ENCODE measurements at places on chromosomes 11 and 22.

- no peak for DNase-seq
Observed at GRCh38 chr11:101741479-101742175, 157.8 kb upstream of the TRPC6 start.

GRCh38 chr11:36306888-36307287 lies 10.8 kb downstream of the PRR5L start:
- no peak for DNase-seq

- no peak for DNase-seq
Observed at GRCh38 chr11:17446482-17446881, 30.2 kb downstream of the ABCC8 start.

DNA sequence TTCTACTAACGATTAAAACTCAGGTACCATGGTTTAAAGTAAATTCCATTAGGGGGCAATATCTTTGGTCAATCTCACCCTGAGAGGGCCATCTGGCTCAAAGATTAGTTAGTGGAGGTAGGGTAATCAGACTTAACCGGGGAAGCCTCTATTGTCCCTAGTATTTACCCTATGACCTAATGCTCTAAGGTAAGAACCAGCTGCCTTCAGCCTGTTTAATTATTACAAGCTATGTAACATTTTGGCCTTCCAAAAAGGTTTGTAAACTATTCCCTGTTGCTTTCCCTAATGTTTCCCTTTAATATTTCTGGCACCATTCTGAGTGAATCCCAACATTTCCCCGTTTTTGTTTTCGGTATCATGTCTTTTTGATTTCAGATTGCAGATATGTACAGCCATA lies 15.1 kb upstream of the GLYATL1 start:
- peak; percentile 19 for DNase-seq

DNA sequence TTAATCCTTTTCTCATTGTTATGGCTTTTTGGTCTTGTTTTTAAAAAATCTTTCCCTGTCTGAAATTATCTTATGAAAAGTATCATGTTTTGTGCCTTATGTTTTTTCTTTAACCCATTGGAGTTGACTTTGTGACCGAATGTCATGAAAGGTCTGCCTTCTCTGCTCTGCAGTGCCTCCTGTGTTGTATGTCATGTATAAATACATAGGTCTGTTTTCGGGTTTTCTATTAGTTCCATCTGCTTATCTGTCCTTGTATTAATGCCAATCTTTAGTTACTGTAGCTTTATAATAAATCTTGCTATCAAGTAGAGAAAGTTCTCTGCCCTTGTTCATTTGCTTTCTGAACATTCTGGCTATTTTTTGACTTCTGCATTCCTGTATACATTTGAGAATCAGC lies 73.0 kb downstream of the ZBTB44 start:
- DNase-seq = no peak

DNA sequence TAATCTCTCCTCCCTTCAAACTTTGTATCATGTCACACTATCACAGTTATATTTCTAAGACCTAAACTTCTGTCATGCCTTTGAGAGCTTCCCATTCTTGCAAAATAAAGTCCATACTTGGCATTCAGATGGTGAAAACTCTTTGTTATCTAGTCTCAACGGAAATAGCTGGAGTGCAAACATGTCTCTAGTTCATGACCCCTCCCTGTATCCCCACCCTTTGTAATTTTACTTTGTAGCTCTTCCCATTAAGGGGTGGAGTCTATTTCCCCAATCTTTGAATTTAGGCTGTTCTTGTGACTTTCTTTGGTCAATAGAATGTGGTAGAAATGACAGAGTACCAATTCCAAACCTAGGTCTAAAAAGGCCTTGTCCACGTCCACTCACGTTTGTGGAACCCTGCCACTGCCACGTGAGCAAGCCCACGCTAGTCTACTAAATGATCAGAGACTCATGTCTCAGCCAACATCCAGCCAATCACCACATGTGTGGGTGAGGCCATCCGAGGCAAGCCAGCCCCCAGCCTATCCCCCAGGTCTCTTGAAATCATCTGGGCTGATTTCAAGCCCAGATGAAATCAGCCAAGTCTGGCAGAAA lies 23.4 kb downstream of the SLN start:
- no peak for DNase-seq

GRCh38 chr11:128164080-128164741 lies 423.1 kb downstream of the ETS1 start:
- no peak for DNase-seq

DNA sequence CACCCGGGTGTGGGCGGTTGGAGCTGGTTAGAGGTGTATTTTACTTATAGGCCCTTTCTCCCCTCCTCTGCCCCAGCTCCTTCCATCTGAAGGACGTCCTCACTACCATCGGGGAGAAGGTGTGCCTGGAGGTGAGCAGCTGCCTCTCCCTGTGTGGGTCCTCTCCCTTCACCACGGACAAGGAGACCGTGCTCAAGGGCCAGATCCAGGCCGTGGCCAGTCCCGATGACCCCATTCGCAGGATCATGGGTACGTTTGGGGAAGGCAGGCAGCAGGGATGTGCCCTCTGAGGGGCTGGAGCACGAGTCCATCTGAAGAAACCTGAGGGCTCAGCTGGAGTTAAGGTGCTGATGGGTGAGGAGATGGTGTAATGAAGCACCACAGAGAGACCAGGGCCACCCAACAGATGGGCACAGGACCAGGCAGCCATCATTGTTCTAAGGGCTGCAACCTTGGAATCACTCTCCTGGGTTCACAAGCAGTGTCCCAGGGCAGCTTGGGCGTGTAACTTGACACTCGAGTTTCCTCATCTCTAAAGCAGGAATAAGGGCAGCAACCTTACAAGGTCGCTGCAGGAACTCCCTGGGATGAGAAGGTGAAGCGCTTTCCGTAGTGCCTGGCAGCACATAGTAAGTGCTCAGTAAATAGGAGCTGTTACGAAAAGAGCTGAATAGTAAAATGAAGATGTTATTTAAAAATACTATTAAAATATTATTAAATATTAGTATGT lies 29.4 kb downstream of the TCP11L1 start:
- no peak for DNase-seq

GRCh38 chr11:93494357-93494756 lies 48.8 kb downstream of the SMCO4 start:
- no peak for DNase-seq

DNA sequence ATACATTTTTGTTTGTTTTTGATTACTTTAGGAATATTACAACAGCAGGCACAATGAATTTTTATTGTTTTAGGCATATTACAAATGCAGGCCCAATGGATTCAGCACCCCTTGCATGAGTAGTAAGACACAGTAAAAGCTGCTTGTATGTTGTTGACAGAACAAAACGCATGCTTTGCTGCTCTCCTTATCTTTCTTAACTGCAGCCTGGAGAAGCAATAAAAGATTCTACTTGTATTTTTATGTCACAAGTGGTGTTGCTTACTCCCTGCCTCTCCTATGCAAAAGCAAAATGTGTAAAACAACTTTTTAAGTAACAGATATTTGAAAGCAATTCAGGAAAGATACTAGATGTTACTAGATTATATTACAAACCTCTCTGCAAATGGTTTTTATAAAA lies 73.9 kb downstream of the TRPC6 start:
- no peak for DNase-seq

DNA sequence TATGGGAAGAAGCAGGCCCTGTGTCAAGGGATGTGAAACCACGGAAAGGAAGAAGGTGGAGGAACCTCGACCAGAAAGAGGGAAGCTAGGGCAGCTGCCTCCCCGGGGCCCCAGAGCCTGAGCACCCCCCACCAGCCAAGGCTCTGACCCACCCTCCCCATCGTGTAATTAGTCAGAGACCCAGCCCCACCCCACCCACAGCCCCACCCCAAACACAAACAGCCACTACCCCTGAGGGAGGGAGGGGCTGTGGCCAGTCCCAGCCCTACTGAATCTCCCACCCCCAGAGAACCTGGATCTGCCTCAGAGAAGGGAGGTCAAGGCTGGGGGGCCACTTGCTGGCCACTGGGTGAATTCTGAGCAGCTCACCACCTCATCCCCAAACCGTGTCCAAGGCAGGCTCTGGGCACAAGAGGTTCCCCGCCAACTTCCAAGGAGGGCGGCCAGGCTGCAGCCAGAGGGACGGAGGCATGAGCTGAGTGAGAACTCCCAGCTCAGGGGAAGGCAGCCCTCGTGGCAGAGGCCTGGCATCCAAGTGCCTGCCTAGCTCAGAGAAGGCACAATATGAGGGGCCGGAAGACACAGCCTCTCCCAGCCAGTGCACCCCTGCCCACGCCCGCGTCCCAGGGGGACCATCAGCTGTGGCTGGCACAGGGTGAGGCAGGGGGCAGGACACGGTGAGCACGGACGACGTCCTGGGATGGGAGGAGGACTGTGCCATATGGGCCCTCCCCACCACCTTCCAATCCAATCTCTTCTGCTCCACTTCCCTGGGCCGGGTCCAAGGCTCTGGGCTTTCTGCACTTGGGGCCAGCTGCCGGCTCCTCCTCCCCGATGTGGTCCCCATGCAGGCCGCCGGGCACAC lies 2.7 kb downstream of the PLXNB2 start:
- no peak for DNase-seq

GRCh38 chr11:66267039-66267378 lies 1.4 kb upstream of the RAB1B start:
- DNase-seq = no peak

- DNase-seq = peak; percentile 53
Observed at GRCh38 chr11:69337211-69337721, 43.3 kb downstream of the MYEOV start.

DNA sequence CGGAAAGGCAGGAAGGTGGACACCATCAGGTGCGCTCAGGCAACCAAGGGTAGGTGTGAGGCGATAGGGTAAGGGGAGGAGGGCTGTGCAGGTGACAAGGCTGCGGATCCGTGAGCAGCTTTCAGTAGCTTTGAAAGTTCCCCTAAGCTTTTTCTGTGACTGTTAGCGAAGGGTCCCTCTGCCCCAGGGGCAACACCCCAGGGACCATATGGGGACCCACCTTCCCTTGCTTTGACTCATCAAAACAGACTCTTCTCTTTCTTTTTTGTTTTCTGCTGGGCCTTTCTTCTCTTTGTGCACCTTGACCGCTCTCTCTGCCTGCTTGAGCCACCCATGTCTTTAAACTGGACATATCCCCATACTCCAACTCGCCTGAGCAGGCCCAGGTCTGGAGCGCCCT lies 136.9 kb downstream of the FEZ1 start:
- no peak for DNase-seq

- DNase-seq = no peak
Observed at GRCh38 chr22:24506802-24507438, 11.8 kb downstream of the UPB1 start.

GRCh38 chr11:4677948-4678347 lies 19.7 kb downstream of the OR51E2 start:
- peak; percentile 90 for DNase-seq

- no peak for DNase-seq
Observed at GRCh38 chr22:45918459-45919370, 58.2 kb downstream of the WNT7B start.

DNA sequence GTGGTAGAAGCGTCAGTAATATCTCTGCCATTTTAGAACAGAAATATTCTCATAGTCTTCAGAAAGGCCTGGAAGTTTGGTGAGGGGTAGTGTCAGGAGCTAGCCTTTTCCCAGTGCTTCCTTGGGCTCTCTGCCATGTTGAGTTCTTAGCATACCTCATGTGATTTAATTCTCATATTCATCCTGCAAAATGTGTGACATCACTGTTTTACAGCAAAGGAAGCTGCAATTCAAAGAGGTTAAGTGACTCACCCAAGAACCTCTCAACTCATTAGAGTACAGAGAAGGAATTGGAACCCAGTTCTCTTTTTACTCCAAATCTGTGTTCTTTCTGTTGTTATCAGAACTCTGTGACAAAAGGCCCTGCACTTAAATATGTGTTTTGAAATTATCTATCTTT lies 72.1 kb downstream of the RNF169 start:
- no peak for DNase-seq

- DNase-seq = no peak
Observed at GRCh38 chr11:62295504-62295903, 3.4 kb downstream of the SCGB1D4 start.

DNA sequence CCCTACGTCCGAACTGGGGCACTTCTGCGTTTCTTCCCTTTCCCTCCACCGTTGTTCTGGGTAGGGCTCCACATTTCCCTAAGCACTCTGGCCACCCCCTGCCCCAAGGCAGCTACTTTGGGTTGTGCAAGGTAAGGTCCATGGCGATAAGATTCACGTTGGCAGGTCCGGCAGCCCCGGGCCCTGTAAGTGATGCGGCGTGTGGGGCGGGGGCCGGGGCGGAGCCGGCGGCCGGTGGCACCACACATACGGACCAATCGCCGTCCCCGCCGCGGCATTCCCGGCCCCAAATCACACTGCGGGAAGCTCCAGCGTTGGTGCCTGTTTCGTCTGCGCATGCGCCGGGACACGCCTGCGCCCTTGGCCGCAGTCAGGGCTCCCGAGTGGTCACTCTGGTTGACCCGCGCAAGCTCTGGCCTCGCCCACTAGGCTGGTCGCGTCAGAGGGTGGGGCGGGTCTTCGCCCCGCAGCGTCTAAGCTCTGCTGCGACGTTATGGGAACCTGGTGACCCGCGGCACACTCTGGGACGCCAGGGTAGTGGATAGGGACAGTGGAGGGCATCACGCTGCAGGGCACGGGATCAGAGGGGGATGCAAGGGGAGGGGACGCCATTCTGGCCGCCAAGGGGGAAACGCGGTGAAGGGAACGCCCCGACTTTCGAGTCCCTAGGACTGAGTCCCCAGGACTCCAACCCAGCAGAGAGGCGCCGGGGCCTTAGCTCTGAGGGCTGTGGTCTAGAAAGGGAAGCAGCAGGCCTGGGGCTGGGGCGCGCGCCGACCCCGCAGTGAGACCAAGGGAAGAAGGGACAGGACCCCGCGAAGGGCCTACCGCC lies 1.6 kb downstream of the FADS1 start:
- peak; percentile 92 for DNase-seq

- DNase-seq = no peak
Observed at GRCh38 chr22:36986242-36986821, 32.9 kb downstream of the TST start.
